ENCODE measurements at places on chromosomes 3 and 15.

DNA sequence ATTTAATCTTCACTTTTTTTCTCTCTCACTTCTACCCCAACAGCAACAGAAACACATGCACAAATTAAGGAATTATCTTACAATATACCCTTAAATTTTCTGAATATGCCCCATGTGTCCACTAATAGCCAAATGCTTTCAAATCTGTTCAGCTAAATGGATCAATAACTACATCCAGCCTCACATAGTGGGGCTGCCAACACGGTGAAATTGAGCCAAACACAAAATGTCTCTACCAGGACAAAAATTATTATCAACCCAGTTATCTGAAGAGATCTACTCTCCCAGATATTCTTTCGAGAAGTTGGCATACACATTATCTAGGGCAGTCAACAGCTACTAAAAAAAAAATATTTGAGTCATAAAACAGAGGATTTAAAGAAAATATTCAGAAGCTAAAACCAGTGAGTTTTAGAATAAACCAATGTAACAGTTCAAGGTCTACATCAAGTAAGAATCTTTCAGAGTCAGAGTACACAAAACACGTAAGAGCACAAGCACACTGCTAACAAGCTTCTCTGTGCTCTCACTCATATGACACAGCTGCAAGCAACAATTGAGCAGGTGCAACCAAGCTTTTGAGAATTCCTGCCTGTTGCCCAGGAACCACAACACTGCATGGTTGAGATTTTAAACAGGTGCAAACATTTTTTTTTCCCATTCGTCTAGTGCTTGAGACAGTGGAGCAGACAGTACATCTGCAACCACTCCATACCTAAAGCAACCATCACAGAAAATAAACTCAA is 247.7 kb downstream of the ZBTB20 start:
- no peak for DNase-seq

- DNase-seq, result no peak
Observed at GRCh38 chr3:65039754-65040210, 352.0 kb upstream of the ADAMTS9 start.

- no peak for DNase-seq
Observed at GRCh38 chr3:128498901-128499530, 6.0 kb upstream of the GATA2 start.

DNA sequence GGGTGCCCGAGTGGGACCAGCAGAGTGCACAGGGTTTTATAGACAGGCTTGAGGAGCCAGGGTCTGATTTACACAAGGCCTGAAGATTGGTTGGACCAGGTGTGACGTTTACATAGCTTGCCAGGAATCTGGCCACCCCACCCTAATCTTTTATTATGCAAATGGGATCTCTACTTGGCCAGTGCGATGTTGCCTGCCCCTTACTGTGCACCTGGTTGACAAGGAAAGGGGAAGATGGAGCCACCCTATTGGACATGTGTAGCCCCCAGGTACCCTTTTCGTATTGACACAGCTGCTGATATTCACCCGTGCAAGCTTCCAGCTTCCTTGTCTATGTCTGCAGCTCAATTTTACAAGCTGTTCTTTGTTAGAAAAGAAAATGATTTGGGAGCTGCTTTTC is 132.0 kb downstream of the ARNT2 start:
- no peak for DNase-seq

- DNase-seq, result no peak
Observed at GRCh38 chr3:19573644-19574043, 360.4 kb downstream of the EFHB start.

DNA sequence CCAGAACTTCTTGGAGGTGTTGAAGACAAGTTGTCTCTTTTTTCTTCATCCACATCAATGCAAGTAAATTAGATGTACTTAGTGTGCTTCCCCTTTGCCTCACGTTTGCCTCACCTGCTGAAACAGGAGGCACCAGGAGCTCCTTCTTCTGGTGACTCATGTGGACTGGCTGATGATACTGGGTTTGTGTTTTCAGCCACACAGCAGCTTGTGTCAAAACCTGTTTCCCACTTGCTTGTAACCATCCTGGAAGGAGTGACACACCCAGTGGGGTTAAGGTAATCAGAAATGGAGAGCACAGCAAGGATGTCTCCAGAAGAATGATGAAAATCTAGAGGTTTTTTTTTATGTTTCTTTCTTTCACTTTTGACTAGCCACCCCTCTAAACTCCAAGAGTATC is 143.3 kb upstream of the RBMS3 start:
- DNase-seq, result no peak

- DNase-seq, result no peak
Observed at GRCh38 chr3:140822401-140823047, 119.1 kb upstream of the SLC25A36 start.
